ENCODE measurements at places on chromosomes 6 and 20.

GRCh38 chr6:32837651-32838113 lies 857 bp downstream of the TAP2 start:
- no peak for DNase-seq

DNA sequence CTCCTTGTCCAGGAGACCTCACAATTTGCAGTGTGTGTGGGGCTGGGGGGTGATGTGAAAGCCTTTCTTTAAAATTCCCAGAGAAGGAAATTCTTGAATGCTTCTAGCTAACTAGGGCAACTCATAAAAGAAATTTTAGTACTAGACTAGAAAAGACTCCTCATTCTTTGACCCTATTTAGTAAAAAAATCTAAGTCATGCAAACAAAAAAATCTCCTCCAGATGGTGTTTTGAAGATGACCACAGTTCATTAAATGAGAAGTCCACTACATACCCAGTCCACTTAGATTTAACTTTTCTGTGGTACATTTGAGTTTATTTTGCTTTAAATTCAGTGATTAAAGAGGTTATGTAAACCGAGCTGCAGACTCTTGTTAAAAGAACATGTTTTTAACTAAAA lies 67.5 kb downstream of the NDUFAF5 start:
- no peak for DNase-seq

GRCh38 chr6:150646228-150646627 lies 46.5 kb downstream of the PLEKHG1 start:
- no peak for DNase-seq

GRCh38 chr20:23039136-23039875 lies 4.2 kb downstream of the SSTR4 start:
- no peak for DNase-seq

GRCh38 chr6:115594891-115595290 lies 465.8 kb downstream of the FRK start:
- DNase-seq = no peak
